A172 (cell line): ENCODE measurements at places on chromosomes 6 and 20.

DNA sequence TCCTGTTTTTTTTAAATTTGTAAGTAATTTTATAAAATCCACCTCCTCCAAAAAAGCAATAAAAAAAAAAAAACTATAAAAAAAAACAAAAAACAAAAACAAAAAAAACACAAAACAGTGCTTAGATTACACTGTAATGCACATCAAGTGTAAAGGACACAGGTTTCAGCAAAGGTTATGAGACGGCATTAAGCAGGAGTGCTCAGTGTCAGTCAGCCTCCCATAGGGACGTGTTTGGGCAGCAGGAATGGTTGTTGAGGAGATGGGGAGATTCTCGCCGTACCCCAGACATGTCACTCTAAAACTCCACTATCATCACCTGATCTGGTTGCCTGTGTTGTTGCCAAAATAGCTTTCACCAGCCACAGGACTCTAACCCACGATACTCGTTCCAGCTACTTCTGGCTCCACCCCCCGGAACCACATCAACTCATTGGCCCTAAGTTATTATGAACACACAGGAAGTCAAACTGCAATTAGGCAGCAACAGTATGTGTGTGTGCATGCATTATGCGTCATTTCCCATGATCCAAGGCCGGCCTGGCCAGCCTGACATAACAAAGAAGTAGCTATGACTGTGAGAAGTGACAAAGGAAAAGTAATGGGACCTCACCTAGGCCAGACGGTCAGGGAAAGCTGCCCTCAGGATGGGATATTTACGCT is 28.7 kb downstream of the ECT2L start:
- DNase-seq = peak; percentile 18

GRCh38 chr6:47247227-47247797 is 62.4 kb downstream of the TNFRSF21 start:
- DNase-seq = no peak

- DNase-seq = no peak
Observed at GRCh38 chr20:43138061-43138770, 51.5 kb downstream of the PTPRT start.

GRCh38 chr6:111260570-111261298 is 173.4 kb downstream of the SLC16A10 start:
- DNase-seq = peak; percentile 11

- peak; percentile 88 for DNase-seq
Observed at GRCh38 chr20:5654557-5654956, 95.6 kb upstream of the SHLD1 start.

- no peak for DNase-seq
Observed at GRCh38 chr6:70636596-70636995, 31.1 kb upstream of the SMAP1 start.
